Activated CD4-positive, alpha-beta T cell treated with anti-CD3 and anti-CD28 coated beads, Interleukin-2, amount 50 U/mL, for 4 hours (primary cell): ENCODE measurements at places on chromosomes 12 and 14.
A peak's percentile ranks its signal among the peaks of the same experiment; 100 is the strongest.

- DNase-seq = no peak
Observed at GRCh38 chr12:99068993-99069747, 424.1 kb downstream of the APAF1 start.

DNA sequence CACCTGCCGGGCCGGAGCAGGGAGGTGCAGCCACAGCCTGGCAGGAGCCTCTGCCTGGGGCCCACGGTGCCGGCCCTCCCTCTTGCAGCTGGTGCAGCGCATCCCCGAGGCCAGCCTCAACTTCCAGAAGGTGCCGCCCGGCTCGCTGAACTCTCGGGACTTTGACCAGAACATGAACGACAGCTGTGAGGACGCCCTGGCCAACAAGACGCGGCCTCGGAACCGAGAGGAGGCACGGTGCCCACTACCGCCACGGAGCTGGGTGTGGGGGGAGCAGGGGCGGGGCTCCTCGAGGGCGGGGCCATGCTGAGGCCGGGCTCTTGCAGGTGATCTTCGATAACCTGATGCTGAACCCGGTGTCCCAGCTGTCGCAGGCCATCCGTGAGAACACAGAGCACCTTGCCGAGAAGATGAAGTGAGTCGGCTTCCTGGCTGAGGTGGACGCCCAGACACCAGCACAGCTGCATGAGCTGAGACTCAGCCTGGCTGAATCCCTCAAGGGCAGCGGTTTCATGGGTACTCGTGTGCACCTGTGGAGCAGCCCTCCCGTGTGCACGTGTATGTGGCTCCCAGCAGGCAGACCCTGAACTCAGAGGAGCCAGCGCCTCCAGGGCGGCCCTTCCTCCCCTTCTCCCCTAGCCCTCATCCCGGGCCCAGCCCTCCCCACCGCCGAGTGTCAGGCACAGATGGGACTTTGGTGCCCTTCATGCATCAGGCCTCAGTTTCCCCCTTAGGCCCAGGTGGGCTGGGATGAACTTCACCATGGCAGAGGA is 28.6 kb downstream of the CEP170B start:
- DNase-seq = no peak

DNA sequence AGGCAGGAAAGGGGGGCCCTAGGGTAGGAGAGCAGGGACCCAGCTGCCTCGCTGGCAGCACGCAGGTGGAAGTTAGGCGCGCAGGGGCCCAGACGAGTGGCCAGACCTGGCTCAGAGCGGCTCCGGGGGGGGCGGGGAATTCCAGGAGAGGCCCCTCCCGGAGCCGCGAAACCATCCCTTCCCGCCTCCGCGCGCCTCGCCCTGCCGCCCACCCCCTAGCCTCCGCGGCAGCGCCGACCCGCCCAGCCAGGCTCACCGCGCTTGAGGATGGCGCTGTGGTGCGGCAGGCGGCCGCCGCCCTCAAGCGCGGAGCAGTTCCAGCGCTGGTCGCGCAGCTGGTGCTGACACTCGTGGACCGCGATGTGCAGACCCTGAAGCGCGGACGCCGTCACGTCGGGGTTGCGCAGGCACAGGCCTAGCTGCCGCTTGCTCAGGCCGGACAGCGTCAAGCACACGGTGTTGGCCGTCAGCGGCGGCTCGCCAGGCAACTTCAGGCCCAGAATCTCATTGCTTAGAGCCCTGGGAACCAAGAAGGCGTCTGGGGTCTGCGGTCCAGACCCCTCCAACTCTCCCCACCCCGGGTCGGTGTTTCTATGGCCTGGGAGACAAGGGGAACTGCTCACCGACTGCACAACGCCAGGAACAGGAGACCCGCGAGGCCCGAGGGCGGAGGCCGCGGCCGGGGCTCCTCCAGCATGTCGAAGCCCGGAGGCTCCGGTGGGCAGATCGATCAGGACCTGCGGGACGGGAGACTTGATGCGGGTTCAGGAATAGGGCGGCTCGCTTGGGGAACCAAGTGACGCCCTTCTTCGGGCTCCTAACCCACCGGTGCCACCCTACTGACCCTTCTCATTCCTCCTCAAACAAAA is 1.5 kb downstream of the WNT10B start:
- peak; percentile 47 for DNase-seq

DNA sequence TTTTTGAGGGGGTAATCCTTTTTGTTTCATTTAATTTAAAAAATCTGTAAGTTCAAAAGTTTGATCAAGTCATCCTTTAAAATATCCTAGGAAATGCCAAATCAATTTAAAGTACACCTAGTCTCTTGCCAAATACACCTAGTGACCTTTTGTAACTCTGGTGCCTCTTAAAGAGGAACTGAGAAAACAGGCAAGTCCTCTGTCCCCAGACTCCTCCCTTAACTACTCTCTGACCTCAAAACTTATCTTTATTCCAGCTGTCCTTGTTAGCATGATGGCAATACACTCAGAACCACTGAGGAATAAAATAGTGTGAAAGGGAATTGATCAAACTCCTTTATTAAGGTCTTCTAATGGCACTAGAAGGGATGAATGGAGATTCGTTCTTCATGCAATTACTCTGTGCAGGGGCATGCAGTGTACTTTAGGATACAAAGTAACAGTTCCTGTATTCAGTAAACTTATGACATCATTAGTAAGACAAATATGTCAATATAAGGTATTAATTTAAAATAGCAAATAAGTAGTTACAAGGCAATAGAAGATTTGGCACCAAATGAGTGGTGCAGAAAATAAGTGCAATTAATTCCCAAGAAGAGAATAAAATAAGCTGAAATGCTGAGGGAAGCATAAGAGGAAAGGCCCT is 3.3 kb downstream of the FAR2 start:
- DNase-seq = no peak

- no peak for DNase-seq
Observed at GRCh38 chr12:64457466-64457865, 5.5 kb downstream of the TBK1 start.

GRCh38 chr12:57611108-57611826 is at the start of gene ARHGEF25:
Gene ARHGEF25, plus strand, starts transcription at chr12:57611435. Its CDS starts 460 bp downstream, at chr12:57611895.
- DNase-seq = no peak

DNA sequence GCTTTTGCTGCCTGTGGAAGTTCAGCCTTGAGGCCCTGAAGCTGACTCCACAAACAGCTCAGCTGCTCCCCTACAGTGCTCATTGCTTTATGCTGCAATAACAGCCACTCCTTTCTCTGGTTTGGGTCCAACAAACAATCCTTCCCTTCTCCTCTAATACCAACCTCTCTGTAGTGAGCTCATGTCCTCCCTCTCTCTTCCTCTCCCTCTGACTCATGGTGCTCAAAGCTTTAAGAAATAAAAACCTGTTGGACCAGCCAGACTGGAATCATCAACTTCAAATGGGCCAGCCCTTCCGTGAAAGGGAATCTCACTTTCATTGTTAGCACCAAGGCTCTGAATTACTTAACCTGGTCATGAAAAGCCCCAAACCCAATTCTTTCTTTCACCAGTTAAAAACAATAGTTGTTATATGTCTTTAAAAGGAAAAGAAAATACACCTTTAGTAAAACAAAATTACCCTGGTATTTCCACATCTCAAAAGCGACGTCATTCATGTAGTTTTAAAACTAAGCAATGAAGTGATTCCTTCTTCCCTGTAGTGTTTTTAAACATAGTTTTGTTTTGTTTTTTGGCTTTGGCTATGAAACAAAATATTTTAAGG is 126.4 kb downstream of the DUSP6 start:
- no peak for DNase-seq

DNA sequence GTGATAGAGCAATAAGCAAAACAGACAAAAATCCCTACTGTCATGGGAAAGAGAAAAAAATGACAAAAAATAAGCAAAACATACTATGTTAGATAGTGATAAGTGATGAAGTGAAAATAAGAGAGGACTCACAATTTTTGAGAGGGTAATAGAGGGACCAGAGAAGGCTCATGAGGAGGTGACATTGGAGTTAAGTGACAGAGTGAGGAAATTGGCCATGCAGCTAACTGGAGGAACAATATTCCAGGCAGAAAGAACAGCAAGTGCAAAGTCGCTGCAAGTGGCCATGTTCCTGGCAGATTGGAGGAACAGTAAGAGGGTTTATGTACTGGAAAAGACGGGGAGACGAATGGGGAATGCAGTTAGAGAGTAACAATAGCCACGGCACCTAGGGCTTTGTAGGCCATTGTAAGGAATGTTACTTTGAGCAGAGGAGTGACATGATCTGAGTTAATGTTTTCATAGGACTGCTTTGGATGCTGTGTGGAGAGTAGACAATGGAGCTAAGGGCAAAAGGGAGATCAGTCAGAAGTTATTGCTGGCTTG is 1.4 kb upstream of the SAV1 start:
- DNase-seq = no peak

DNA sequence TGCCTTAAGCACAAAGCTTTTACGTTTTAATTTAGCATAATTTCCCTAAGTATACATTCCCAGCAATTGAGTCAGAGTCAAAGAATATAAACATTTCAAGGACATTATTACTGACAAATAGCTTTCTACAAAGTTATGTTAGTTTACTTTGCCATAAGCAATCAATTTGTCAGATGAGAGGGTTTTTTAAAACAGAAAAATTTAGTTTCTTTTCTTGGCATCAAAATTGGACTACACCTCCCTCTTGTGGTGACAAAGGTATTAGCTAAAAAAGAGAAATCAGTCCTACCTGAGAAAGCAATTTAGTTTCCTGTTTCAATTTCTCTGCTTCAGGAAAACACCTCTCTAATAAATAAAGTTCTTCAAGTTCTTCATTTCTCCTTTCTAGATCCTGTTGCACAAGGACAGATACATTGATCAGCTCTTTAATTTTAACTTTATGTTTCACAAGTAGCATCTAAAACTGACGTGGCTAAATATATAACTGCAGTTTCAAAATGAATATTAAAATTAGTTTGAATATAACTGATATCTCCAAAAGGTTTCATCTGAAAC is 39.9 kb downstream of the DNAI7 start:
- no peak for DNase-seq

GRCh38 chr12:3149515-3150307 is 72.5 kb downstream of the TSPAN9 start:
- DNase-seq = no peak

DNA sequence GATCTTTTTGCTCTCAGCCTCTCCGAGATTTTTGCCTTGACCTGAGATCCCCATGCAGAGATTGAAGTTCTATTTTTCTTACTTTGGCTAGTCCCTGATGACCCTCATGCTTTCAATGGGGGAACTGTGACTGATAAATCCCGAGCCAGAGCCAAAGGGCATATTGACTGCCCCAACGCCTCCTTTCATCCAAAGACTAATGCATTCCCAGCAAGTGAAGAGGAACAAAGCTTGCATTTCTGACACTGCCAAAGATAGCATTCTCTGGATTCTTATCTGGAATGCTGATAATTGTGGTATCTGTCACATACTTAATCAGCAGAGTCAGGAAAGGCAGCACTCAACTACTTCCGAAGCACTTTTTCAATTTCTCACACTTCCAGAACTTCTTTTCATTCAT is 152.3 kb upstream of the EGLN3 start:
- DNase-seq = no peak

- DNase-seq = no peak
Observed at GRCh38 chr14:88437658-88438057, 52.2 kb downstream of the SPATA7 start.

DNA sequence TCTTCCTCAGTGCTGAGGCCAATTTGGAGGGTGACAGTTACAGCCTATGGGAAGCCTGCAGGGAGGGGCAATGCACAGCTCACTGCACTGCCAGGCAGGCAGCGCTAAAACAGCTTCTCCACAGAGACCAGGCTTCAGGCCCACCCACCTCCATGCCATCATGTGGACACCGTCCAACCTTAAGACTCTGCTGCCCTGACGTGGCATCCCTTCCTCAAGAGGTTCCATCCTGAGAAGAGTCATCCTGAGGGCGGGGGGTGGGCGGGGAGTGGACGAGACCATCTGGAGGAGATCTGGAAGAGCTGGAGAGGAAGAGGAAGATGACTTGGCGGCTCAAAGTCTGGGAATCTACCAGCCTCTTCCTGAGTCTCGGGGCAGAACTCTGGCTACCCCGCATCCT is 8.4 kb upstream of the ACVRL1 start:
- no peak for DNase-seq

- DNase-seq = no peak
Observed at GRCh38 chr12:5310151-5310550, 121.8 kb upstream of the NTF3 start.

GRCh38 chr14:29740491-29740890 is 187.2 kb downstream of the PRKD1 start:
- DNase-seq = no peak

DNA sequence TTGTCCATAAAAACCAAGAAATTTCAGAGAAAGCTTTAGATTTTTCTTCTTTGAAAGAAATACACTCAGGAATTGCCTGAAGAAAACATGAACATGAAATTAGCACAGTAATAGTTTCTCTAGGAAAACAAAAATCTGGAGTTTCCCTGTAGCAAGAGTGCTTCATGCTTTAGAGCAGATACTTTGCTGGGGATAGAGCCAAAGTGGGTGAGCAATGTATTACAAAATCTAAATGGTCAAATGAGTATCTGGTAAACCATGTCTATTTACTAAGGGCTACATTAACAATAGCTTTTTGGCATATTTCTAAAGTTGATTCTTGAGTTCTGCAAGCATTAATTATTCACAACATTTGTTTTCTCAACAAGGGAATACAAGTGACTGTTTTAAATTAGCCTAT is 26.2 kb downstream of the AVPR1A start:
- DNase-seq = no peak

DNA sequence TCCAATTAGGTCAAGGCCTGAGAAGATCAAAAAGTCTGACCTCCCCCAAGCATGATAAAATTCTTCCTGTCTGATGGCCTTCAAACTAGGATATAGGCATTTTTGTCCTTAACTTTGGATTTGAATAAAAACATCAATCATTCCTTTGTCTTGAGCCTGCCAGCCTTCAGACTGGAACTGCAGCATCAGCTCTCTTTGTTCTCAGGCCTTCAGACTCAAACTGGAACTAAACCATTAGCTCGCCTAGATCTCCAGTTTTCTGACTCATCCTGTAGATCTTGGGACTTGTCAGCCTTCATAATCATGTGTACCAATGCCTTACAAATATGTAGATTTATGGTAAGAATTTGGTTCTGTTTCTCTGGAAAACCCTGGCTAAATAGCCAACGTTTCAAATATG is 721.7 kb downstream of the GALC start:
- DNase-seq = no peak

- no peak for DNase-seq
Observed at GRCh38 chr14:89324501-89325298, 92.3 kb downstream of the FOXN3 start.

GRCh38 chr12:80716696-80717469 is at the start of gene MYF5:
Gene MYF5, plus strand, starts transcription at chr12:80716912. Its CDS starts 152 bp downstream, at chr12:80717064.
- no peak for DNase-seq

GRCh38 chr12:2960996-2961616 is 1.9 kb downstream of the TEAD4 start:
- DNase-seq = no peak

GRCh38 chr14:59274991-59275391 is 86.5 kb downstream of the DAAM1 start:
- no peak for DNase-seq

DNA sequence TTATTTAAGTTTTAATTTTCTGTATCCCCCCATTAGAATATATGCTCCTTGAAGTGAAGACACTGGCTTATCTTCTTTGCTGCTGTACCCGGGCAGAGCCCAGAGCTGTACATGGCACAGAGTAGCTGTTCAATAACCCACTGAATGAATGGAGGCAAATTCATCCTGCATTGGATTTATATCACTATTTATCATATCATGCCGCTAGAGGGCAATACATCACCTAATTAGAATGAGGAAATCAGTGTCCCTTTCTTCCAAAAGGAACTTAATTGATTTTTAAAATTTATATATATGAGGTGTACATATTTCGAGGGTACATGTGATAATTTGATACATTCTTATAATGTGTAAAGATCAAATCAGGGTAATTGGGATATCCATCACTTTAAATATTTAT is 89.2 kb upstream of the TMEM260 start:
- DNase-seq = no peak
